ENCODE measurements at places on chromosomes 5 and 9. TPM values are rescaled to one million over a fixed set of nuclear protein-coding genes. Genes with fewer than 3 reads are reported as not detected.

The PCDHGA12 gene
- total RNA-seq: 6.2 TPM

The HRH2 gene
- not detected for total RNA-seq

The PRRT1B gene
- total RNA-seq: not detected

The ANAPC2 gene
- total RNA-seq: 21.0 TPM

The PCDHB13 gene
- total RNA-seq: 3.3 TPM

Data from bladder microvascular endothelial cell (primary cell).